Activated T-cell treated with anti-CD3 and anti-CD28 coated beads, Interleukin-2, amount 50 U/mL, for 72 hours (primary cell): ENCODE measurements at places on chromosomes 11 and 22. TPM values are rescaled to one million over a fixed set of nuclear protein-coding genes. Genes with fewer than 3 reads are reported as not detected.

- no peaks in the 10 kb centered on the region for H3K27me3 ChIP-seq
- H3K4me3 ChIP-seq = no peak overlapping the region
- no peak overlapping the region for H3K27ac ChIP-seq
- peaks cover 6% of the 10 kb centered on the region for H3K36me3 ChIP-seq
- DNase-seq = no peak
Observed at GRCh38 chr11:72230764-72231365, 6.3 kb downstream of the INPPL1 start.

Gene LDHAL6A
- not detected for total RNA-seq

Gene OTOG
- not detected for total RNA-seq

DNA sequence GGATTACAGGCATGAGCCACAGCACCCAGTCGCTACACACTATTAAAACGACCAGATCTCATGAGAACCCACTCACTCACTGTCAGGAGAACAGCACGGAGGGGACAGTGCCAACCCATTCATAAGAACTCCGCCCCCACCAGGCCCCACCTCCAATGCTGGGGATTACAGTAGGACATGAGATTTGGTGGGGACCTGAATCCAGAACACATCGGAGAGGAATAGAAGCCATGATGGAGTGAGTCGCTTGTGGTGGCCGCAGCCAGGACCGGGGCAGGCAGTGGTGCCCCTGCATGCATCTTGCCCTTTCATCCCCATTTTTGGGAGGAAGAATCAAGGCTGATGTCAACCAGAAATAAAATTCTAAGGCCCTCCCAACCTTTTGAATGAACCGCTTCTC, 8.7 kb downstream of the NADSYN1 start:
- H3K27me3 ChIP-seq = no peaks in the 10 kb centered on the region
- H3K36me3 ChIP-seq = peaks cover 5% of the 10 kb centered on the region
- DNase-seq = no peak
- no peak overlapping the region for H3K4me3 ChIP-seq
- no peak overlapping the region for H3K27ac ChIP-seq
- H3K4me1 ChIP-seq = no peaks in the 10 kb centered on the region

- H3K4me1 ChIP-seq = peaks cover 63% of the 10 kb centered on the region
- DNase-seq = peak; percentile 46
- no peaks in the 10 kb centered on the region for H3K27me3 ChIP-seq
- peak overlapping the region; percentile 87 for H3K27ac ChIP-seq
- H3K4me3 ChIP-seq = no peak overlapping the region
Observed at GRCh38 chr11:106087815-106088435, 10.5 kb downstream of the AASDHPPT start.

Gene CHEK2
- total RNA-seq = 29.2 TPM

Gene SYNGR1
- 4.4 TPM for total RNA-seq

DNA sequence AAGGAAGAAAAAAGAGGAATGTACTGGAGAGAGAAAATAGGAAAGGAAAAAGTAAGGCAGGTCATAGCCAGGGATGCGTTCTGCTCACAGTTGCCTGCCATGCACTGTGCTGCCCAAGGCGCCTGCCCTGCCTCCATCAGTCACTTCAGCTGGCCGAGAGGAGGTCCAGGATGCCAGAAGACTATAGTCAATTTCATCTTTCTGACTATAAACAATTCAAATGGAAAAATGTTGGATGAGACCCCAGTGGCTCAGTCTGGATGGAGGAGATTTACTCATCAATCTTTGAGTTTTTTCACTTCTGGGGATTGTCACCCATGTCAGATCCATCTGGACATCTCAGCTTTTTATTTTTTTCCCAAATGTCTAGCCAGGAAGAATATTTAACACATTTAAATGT, 36.7 kb upstream of the CLMP start:
- peak overlapping the region; percentile 73 for H3K27ac ChIP-seq
- no peak for DNase-seq
- H3K36me3 ChIP-seq = no peaks in the 10 kb centered on the region
- H3K4me1 ChIP-seq = peaks cover 13% of the 10 kb centered on the region
- H3K27me3 ChIP-seq = peaks cover 7% of the 10 kb centered on the region
- no peak overlapping the region for H3K4me3 ChIP-seq

- peak overlapping the region; percentile 25 for H3K27ac ChIP-seq
- H3K27me3 ChIP-seq = no peaks in the 10 kb centered on the region
- H3K36me3 ChIP-seq = peaks cover 7% of the 10 kb centered on the region
- no peak for DNase-seq
Observed at GRCh38 chr11:118524356-118524755, 2.9 kb upstream of the TTC36 start.

- peaks cover 6% of the 10 kb centered on the region for H3K36me3 ChIP-seq
- H3K27ac ChIP-seq = no peak overlapping the region
- peak; percentile 44 for DNase-seq
- no peaks in the 10 kb centered on the region for H3K27me3 ChIP-seq
- no peak overlapping the region for H3K4me3 ChIP-seq
- peaks cover 9% of the 10 kb centered on the region for H3K4me1 ChIP-seq
Observed at GRCh38 chr11:87097582-87097981, 59.8 kb downstream of the TMEM135 start.

DNA sequence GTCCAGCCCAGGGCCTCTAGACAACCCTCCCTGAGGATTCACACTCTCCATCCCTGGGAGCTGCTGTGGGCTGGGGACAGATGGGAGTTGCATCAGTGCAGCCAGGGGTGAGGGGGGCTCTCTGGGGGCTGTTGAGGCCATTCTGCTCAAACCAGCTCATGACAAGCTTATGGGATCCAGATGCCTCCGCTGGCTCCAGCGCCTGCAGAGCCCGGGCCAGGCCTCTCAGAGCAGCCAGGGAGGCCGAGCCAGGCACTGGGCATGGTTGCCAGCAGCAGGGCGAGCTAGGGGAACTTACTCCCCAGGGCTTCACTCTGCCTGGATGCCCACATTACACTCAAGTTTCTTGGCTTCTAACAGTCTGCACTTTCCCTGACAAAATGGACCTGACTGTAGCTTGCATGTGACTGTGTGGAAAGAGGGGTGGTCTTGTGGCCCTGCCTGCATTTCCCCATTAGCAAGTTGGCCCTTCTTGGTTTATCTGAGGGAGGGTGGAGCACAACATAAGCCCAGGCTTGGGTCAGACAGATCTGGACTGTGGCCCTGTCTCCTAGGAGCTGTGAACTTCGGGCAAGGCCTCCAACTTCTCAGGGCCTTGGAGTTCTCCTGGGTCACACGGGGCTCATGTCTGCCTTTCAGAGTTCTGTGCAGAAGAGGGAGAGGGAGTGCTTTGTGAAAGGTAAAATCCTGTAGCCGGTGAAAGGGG, 34.5 kb upstream of the CYB5R3 start:
- no peaks in the 10 kb centered on the region for H3K4me1 ChIP-seq
- H3K36me3 ChIP-seq = no peaks in the 10 kb centered on the region
- H3K27ac ChIP-seq = no peak overlapping the region
- DNase-seq = no peak
- H3K4me3 ChIP-seq = no peak overlapping the region

Gene LDLRAD3
- total RNA-seq = not detected

DNA sequence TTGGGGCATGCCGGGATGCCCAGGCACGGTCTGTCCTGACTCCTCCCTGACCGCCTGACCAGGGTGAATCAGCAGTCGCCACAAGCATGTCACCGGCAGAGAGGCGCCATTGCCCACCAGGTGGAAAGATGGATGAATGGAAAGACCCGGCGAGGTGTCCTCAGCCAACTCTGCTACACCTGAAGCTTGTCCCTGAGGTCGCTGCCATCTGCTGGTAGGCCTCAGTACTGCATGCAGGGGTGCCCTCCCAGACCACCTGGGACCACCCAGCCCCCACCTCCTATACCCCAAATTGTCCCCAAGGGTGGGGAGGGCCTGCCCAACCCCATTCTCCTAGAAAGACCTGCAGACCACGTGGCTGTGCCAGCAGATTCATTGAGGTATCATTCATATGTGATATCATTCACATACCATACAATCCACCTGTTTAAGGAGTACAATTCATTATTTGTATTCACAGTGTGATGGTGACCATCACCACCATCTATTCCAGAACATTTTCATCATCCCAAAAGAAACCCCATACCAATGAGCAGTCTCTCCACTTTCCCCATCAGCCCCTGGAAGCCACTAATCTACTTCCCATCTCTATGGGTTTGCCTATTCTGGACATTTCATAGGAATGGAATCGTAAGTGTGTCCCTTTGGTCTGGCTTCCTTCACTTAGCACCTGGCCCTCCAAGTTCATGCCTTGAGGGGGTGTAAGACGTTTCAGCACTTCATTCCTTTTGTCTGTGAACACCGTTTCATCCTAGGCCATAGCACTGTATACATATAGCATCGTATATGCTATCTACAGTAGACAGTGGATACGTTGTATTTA, 17.5 kb downstream of the FGF3 start:
- no peaks in the 10 kb centered on the region for H3K27me3 ChIP-seq
- no peak overlapping the region for H3K27ac ChIP-seq
- no peaks in the 10 kb centered on the region for H3K36me3 ChIP-seq
- peak; percentile 44 for DNase-seq
- no peaks in the 10 kb centered on the region for H3K4me1 ChIP-seq

Gene RFPL3
- total RNA-seq = not detected

Gene RIBC2
- total RNA-seq = 3.5 TPM

- no peak overlapping the region for H3K27ac ChIP-seq
- H3K4me1 ChIP-seq = no peaks in the 10 kb centered on the region
- H3K27me3 ChIP-seq = no peaks in the 10 kb centered on the region
- peak; percentile 14 for DNase-seq
- no peaks in the 10 kb centered on the region for H3K36me3 ChIP-seq
Observed at GRCh38 chr11:47616726-47617416, 22.7 kb upstream of the C1QTNF4 start.

Gene PTPRCAP
- 119 TPM for total RNA-seq

- no peaks in the 10 kb centered on the region for H3K4me1 ChIP-seq
- H3K4me3 ChIP-seq = no peak overlapping the region
- no peak overlapping the region for H3K27ac ChIP-seq
- H3K36me3 ChIP-seq = no peaks in the 10 kb centered on the region
- peaks cover 27% of the 10 kb centered on the region for H3K27me3 ChIP-seq
- DNase-seq = no peak
Observed at GRCh38 chr11:113952588-113952987, 22.3 kb upstream of the HTR3A start.

DNA sequence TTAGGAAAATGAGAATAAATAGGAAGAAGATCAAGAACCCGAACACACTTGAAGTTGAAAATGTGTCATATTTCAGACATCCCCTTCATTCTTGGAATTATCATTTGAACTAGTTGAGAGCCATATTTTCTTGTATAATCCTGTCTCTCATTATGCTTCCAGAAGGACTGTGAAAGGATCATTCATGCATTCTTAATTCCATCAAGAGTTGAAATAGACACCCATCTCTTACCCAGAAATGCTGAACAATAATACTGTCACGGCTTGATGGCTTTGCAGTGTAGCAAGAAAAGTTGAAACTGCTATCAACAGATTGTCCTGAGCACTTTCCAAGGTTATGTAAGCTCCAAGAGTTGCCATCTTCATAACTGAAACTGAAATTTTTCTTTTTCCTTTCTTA, 79.7 kb downstream of the ARHGAP42 start:
- H3K4me3 ChIP-seq = no peak overlapping the region
- DNase-seq = no peak
- no peaks in the 10 kb centered on the region for H3K27me3 ChIP-seq
- no peaks in the 10 kb centered on the region for H3K4me1 ChIP-seq
- no peak overlapping the region for H3K27ac ChIP-seq
- no peaks in the 10 kb centered on the region for H3K36me3 ChIP-seq

GRCh38 chr11:63537293-63538101, 889 bp downstream of the PLAAT4 start:
- DNase-seq = peak; percentile 31
- peak overlapping the region; percentile 84 for H3K4me3 ChIP-seq
- no peaks in the 10 kb centered on the region for H3K36me3 ChIP-seq
- peaks cover 83% of the 10 kb centered on the region for H3K4me1 ChIP-seq

Gene UVRAG
- 20.7 TPM for total RNA-seq

GRCh38 chr22:28939394-28939793, 56.0 kb downstream of the ZNRF3 start:
- H3K4me1 ChIP-seq = no peaks in the 10 kb centered on the region
- H3K36me3 ChIP-seq = no peaks in the 10 kb centered on the region
- DNase-seq = no peak
- no peak overlapping the region for H3K27ac ChIP-seq
- H3K27me3 ChIP-seq = peaks cover 60% of the 10 kb centered on the region

DNA sequence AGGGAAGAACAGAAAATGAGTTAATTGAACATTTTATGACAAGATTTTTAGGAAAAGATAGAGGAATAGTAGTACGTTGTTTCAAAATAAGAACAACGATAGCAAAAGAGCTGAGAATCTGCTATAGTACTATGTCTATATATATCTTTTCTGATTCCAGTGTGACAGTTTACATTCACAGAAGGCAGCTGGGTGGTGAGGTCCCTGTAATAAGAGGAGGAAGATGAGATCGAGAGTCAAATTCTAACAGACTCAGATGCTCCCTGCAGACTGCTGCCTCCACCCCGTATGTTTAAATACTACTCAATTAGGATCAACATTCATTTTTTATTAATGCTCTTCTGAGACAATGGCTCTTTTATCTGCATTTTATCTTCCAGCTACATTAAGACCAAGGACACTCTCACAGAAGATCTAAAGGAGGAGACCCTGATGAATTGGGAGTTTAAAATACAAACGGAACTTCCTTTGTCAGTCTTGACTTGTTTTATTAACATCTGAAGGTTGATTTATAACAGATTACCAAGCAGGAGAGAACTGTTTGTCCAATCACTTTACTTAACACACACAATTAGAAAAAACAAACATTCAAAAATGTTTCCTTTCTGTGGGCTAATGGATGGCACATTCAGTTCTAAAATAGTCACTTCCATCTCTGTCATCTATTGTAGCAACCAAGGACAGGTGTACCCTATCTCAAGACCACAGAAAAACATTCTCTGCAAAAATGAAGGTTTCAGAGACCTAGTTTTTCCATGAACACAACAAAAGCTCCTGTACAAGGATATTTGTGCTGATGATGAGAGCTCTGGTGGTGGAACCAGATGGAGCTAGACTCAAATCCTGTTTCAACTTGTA, 240.2 kb downstream of the CADM1 start:
- H3K4me3 ChIP-seq = no peak overlapping the region
- DNase-seq = no peak
- no peak overlapping the region for H3K27ac ChIP-seq
- no peaks in the 10 kb centered on the region for H3K4me1 ChIP-seq

Gene IL17RA
- 19.5 TPM for total RNA-seq

DNA sequence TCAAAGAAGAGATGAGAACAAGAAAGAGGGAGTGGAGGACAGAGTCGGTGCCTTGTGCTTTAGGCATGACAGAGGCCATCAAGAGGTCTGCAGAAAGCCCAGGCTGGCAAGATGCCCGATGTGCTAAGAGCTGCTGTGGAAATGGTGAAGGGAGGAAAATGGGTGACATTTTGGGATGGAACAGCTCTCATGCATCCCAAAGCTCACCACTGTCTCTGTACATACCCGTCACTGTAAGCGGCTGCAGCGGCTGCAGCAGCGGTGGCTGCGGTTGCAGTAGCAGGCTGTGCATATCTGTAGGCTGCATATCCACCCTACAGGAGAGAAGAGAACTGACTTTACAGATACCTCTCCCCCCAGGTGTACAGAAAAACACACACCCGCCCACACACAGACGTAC, 28.6 kb downstream of the APOL5 start:
- no peak overlapping the region for H3K27ac ChIP-seq
- H3K4me1 ChIP-seq = no peaks in the 10 kb centered on the region
- no peak for DNase-seq
- H3K36me3 ChIP-seq = no peaks in the 10 kb centered on the region
- H3K4me3 ChIP-seq = no peak overlapping the region
